ENCODE measurements at places on chromosomes 2 and 18.
A peak's percentile ranks its signal among the peaks of the same experiment; 100 is the strongest.

GRCh38 chr18:47403317-47403716 is 151.9 kb upstream of the SKOR2 start:
- no peaks in the 10 kb centered on the region for H3K36me3 ChIP-seq
- DNase-seq: no peak
- no peak overlapping the region for H3K4me3 ChIP-seq

GRCh38 chr18:59861009-59861408 is 38.8 kb upstream of the PMAIP1 start:
- peaks cover 21% of the 10 kb centered on the region for H3K4me1 ChIP-seq
- H3K27me3 ChIP-seq: no peaks in the 10 kb centered on the region
- DNase-seq: no peak
- no peak overlapping the region for H3K27ac ChIP-seq
- H3K4me3 ChIP-seq: no peak overlapping the region

DNA sequence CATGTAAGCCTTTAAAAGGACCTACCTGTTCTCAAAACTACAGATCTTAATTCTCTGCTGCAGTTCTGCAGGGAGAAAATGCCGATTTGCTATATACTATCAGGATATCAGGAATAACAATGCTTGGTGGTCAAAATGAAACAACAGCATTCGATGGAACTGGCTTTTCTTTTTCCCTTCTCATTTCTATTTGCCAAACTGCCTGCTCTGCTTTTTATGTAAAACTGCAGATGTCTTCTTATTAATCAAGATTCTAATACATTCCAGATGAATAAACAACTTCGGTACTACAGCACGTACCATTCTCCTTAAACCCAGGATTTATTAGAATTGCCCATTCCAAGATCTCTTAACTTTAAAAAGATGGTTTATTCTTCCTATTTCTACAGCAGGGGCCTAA is 100.9 kb downstream of the ZNF521 start:
- DNase-seq: no peak
- no peak overlapping the region for H3K4me3 ChIP-seq
- no peaks in the 10 kb centered on the region for H3K27me3 ChIP-seq
- no peaks in the 10 kb centered on the region for H3K4me1 ChIP-seq
- no peak overlapping the region for H3K27ac ChIP-seq

DNA sequence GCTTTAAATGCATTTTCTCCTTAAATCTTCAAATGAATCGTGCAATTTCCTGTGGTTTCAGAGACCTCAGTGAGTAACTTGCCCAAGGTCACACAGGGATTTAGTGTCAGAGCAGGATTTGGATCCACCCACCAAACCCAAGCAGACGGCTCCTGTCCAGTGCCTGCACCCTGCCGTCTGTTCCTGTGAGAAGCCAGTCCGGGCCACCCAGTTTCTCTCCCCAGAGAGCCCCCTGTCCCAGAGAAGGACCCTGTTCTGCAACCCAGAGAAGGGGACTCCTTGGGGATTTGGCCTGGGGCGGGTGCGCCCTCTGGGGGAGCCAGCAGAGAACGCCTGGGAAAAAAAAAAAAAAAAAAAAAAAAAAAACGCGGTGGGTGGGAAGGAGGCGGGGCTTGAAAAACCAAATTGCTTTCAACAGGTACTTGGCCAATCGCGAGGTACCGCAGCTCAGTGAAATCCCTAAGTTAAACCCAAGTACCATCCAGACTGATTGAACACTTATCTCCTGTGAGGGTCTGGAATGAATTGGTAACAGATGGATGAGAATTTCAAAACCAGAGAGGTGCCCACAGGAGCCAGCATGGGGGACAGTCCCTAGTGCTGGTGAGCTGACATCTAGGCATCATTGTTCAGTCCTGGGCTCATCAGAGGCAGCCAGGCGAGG is 30.9 kb upstream of the REEP1 start:
- no peaks in the 10 kb centered on the region for H3K36me3 ChIP-seq
- no peaks in the 10 kb centered on the region for H3K4me1 ChIP-seq
- DNase-seq: peak; percentile 78
- no peak overlapping the region for H3K27ac ChIP-seq
- H3K27me3 ChIP-seq: no peaks in the 10 kb centered on the region

GRCh38 chr2:204472375-204472774 is 72.9 kb upstream of the PARD3B start:
- H3K27me3 ChIP-seq: no peaks in the 10 kb centered on the region
- H3K36me3 ChIP-seq: no peaks in the 10 kb centered on the region
- no peak overlapping the region for H3K27ac ChIP-seq
- no peaks in the 10 kb centered on the region for H3K4me1 ChIP-seq
- no peak overlapping the region for H3K4me3 ChIP-seq
- DNase-seq: no peak

- no peaks in the 10 kb centered on the region for H3K36me3 ChIP-seq
- H3K27ac ChIP-seq: no peak overlapping the region
- no peaks in the 10 kb centered on the region for H3K4me1 ChIP-seq
These were observed 554.6 kb downstream of the DSC3 start for GRCh38 chr18:30487962-30488361.

DNA sequence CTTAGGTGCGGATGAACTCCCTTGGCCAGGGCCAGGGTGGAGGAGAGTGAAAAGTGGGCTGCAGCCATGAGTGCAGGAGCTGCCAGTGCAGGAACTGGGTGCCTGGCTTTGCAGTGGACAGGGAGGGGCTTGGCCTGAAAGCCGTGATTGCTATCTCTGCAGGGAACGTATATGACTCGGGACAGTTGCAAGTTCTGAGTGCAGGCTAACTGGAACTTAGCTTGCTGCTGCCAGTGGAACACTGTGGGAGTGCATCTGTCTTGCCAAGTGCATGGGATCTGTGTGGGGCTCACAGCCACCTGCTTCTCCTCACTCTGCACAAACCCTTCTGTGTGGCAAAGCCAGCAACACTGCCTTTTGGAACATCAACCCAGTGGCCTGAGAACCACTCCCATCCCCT is 36.9 kb downstream of the FLACC1 start:
- no peak overlapping the region for H3K4me3 ChIP-seq
- DNase-seq: no peak
- H3K36me3 ChIP-seq: no peaks in the 10 kb centered on the region

DNA sequence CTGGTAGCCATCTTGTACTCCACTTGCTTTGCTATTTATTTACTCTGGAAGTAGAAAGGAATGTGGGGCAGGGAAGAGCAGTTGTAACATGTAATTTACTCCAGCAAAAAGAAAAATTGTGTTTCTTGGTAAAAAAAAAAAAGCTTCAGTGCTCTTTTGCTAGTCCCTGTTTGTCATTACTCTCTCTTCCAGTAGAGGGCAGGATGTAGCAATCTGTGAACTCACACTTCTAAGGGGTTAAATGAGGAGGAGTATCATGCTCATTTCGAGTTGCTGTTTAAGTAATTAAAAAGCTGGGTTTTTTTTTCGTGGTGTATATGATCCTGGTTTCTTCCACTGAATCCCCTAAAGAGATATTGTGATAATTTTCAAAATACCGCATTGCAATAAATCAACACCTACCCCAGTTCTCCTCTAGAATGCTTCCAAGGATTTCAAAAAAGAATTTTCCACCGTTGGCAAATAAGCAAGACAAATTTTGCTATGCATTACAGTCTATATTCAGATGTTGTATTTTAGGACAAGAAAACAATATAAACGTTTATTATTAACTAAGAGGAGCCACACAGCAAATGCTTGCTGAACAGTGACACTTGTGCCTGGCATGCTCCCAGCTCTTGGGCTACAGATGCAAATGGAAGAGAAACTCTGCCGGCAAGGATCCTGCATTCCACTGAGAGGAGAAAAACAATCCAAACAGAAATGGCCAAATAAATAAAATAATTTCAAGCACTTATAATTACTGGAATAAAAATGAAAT is 261.6 kb downstream of the ASXL3 start:
- H3K4me3 ChIP-seq: no peak overlapping the region
- no peak overlapping the region for H3K27ac ChIP-seq
- peaks cover 7% of the 10 kb centered on the region for H3K4me1 ChIP-seq
- H3K36me3 ChIP-seq: no peaks in the 10 kb centered on the region
- H3K27me3 ChIP-seq: no peaks in the 10 kb centered on the region
- DNase-seq: no peak

GRCh38 chr2:137689549-137689948 is 274.7 kb upstream of the HNMT start:
- DNase-seq: no peak
- no peaks in the 10 kb centered on the region for H3K4me1 ChIP-seq
- no peaks in the 10 kb centered on the region for H3K27me3 ChIP-seq
- H3K27ac ChIP-seq: no peak overlapping the region
- no peak overlapping the region for H3K4me3 ChIP-seq

GRCh38 chr2:95382192-95382591 is 20.3 kb upstream of the FAHD2A start:
- no peaks in the 10 kb centered on the region for H3K4me1 ChIP-seq
- no peak overlapping the region for H3K4me3 ChIP-seq
- no peak for DNase-seq
- H3K36me3 ChIP-seq: no peaks in the 10 kb centered on the region
- H3K27me3 ChIP-seq: no peaks in the 10 kb centered on the region
- no peak overlapping the region for H3K27ac ChIP-seq

DNA sequence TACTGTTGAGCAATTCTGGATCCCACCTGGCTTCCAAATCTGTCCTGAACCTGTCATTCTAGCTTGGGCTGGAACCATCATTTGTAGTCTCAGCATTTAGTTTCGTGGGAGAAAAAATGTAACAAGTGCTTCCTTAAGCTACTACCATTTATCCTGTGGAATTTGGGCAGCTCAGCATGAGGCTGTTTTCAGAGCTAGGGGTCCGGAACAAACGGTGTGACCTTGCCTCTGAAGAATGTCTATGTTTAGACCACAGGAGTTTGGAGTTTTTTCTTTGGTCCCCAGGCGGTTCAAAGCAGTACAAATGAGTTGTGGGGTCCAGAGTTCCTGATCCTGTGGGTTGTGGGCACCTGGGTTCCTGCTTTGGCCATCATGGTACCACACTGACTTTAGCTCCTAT is 59.1 kb upstream of the TMEM178A start:
- DNase-seq: no peak

GRCh38 chr2:113227290-113227689 is 51.4 kb downstream of the PAX8 start:
- H3K27me3 ChIP-seq: no peaks in the 10 kb centered on the region
- no peak overlapping the region for H3K4me3 ChIP-seq
- peaks cover 6% of the 10 kb centered on the region for H3K4me1 ChIP-seq
- no peaks in the 10 kb centered on the region for H3K36me3 ChIP-seq
- DNase-seq: no peak

DNA sequence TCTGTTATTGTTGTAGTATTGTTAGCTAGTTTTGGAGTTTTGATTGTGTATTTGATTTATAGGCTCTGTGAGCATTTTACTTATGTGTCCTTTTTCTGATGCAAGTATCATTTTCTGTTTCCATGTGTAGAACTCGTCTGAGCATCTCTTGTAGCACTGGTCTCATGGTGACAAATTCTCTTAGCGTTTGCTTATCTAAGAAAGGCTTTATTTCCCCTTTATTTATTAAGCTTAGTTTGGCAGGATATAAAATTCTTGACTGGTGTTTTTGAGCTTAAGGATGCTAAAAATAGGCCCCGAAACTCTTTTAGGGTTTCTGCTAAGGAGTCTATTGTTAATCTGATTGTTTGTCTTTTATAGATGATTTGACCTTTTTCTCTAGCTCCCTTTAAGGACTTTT is 57.6 kb upstream of the THUMPD2 start:
- no peak overlapping the region for H3K27ac ChIP-seq
- no peaks in the 10 kb centered on the region for H3K27me3 ChIP-seq
- H3K4me1 ChIP-seq: no peaks in the 10 kb centered on the region
- H3K4me3 ChIP-seq: no peak overlapping the region
- no peaks in the 10 kb centered on the region for H3K36me3 ChIP-seq

Data from H1 (cell line).